Activated T-helper 17 cell treated with anti-CD3 and anti-CD28 coated beads, Interleukin-2, amount 50 U/mL, for 72 hours (primary cell): ENCODE measurements at places on chromosomes 2 and 18.

DNA sequence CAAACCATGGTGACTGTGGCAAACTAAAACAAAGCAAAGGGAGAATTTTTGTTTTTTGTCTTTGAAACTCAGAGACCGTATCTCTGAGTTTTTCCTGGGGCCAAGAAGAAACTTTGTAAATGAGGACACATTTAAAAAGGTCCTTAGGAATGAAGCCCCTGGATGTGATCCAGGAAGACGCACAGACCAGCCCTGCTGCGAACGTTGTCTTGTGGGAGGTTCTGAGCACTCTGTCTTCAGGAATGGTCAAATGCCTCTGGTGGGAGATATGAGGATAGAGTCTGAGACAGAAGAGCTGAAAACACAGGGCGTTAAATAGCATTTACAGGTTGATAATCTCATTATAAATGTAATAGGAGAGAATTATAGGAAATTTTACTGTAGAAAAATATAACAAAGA is 893.5 kb upstream of the KLHL29 start:
- ATAC-seq, result no peak

DNA sequence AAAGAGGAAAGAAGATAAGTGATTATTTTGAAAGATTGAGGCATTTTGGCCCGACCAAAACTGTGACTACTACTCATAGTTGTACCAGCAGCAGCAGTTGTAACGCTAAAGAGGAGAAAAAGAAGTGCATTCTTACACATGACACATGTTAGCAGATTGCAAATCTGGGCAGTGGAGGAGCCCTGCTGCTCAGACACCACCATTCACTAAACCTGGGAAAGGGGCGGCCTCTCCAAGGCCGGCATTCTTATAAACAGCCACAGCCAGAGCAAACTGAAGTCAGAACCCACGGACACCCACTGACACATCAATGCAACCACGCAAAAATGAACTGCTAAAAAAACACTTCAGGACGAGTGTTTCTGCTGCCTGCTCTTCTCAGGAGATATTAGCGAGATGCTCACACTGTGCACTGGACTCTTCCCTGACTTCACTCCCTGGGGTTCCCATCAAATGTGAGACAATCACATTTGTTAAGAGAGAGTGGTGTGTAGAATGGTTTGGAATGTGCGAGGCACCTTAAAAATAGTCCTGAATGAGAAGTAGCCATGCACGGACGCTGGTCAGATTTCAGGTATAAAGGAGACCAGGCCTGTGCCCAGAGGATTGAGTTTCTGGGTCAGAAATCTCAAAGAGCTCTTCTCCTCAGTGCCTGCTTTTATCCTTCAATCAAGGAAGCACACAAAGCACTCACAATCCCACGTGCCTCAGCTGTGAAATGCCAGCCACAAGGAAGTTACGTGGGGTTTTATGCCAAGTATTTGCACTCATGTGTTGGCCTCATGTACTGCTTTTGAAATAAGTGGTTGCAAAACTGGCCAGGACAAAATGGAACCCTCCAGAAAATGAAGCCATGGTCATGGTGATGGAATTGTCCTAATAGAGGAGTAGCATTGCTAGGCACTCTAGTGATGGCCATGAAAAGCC is 83.4 kb downstream of the MTCL1 start:
- ATAC-seq, result no peak

- ATAC-seq, result peak; percentile 100
These were observed 146.3 kb downstream of the RTN4 start for GRCh38 chr2:54903736-54904554.

- peak; percentile 98 for ATAC-seq
These were observed 166.3 kb upstream of the SERTAD2 start for GRCh38 chr2:64819774-64820688.

DNA sequence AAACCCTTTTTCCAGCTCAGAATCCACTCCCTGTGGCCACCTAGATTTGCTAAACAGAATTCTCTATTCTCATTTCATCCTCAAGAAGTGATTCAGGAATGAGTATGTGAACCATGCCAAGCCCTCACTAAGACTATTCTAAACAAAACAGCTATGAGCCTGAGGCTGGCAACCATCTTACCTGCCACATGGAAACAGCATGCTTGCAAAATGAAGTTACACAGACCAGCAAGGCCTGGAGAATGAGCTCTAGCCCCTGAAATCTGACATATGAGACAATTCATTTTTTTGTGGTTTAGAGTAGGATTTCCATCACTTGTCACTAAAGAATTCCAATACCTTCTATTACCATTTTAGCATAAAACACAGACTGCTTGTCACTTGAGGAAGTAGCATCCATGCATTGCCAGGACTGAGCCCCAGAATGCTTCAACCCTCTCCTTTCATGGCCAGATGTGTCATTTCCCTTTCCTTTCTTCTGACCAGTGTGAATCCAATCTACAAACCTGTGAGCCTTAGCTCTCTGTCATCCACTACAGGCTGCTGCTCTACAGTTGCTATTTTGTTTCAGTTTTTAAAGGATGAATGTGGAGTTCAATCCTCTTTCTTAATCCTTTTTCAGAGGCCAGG is 744.3 kb upstream of the ACVR2A start:
- ATAC-seq, result no peak

GRCh38 chr2:158131483-158131912 is 29.8 kb downstream of the UPP2 start:
- no peak for ATAC-seq

- ATAC-seq, result no peak
These were observed 3.5 kb downstream of the GULP1 start for GRCh38 chr2:188295067-188295685.

- ATAC-seq, result no peak
These were observed 81.3 kb upstream of the KYNU start for GRCh38 chr2:142796161-142796560.

DNA sequence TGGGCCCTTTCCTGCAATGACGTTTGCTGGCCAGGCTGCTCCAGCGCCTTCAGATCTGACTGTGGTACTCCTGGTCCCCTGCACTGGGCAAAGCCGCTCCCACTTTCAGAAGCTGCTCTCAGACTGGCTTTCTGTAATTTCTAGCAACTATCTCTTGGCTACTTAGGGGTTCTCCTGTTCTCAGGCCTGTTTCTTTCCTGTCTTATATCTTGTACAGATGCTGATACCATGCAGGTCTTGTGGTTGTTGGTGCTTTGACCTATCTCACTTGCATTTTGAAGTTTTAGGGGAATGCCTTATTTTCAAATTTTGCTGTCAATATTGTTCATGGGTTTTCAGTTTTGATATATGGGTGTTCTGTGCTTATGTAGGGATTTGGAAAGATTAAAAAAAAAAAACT is 145.8 kb downstream of the CLIP4 start:
- peak; percentile 71 for ATAC-seq

DNA sequence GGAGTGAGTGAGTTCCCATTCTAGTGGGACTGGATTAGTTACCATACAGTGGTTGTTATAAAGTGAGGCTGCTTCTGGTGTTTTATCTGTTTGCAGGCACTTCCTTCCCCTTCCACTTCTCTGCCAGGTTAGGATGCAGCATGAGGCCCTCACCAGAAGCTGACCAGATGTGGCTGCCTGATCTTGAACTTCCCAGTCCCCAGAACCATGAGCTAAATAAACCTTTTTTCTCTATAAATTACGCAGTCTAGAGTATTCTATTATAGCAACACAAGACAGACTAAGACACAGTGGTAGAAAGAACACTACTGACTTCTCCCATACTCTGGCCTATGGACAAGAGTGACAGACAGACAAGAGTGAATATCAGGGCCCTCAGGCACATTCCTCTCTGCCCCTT is 14.1 kb downstream of the LCT start:
- ATAC-seq, result no peak

DNA sequence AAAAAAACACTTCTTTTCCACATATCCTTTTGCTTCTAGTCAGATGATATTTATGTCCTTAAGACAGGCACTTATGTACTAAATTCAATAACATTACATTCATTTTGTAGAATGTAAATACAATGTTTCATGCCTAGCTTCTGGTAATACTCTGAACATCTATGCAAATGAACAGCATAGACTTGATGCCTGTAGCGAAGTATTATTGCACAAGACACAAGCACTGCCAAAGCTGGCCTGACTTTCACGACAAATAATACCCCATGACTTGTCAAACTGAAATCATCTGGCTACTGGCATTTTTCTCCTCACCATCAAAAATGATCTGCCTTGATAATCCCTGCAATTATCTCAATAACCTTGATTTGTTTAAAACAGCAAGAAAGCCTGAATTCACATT is 101.3 kb downstream of the L3MBTL4 start:
- no peak for ATAC-seq

DNA sequence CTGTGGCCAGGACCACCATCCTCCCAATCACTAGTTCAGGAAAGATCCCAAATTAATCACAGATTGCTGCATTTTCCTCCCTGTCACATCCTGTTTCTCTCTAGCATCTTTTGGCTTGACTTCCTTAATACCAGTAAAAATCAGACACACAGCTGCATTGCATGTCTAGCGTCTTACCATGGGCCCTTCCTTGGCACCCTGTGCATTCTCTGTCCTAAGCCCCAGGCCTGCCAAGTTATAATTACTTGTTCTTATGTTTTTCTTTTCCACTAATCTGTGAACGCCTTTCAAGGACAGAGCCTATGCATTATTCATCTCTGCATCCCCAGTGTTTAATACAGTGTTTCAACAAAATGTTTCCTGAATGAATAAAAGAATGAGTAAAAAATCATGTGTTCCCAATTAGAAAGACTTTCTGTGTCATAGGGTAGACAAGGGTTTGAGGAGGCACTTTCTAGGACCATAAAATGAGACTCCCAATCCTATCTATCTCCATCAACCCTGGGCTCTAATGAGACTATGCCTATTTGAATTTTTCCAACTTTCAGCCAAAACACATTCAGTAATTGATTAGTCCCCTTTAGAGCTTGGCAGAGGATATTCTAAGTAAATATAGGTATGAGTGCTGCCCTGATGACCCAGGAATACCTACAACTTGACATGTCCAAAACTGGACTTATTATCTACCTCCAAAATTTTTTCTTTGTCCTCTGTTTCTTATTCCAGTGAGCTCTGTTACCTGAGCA is 10.3 kb upstream of the NT5C1B start:
- no peak for ATAC-seq

DNA sequence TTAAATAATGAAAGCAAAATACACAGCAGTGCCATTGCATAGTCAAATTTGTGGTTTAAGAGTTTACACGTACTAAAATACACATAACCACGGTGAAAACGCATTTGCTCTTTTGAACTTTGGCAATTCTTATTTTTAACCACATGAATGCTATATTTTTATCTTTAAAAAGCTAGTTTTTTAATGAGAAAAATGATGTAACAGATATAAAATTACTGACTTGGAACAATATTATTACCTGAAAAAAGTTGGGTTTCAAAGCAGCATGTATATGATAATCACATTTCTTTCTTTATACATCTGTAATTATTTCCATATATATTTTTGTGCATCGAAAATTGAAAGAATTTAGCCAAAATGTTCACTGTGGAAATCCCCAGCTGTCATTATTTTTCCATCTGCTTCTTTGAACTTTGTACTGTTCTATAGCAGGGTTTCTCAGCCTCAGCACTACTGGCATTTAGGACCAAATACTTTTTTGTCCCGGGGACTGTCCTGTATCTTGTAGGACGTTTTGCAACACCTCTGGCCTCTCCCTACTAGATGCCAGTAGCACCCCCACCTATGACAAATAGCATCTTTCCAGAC is 75.9 kb upstream of the CAB39 start:
- peak; percentile 74 for ATAC-seq

GRCh38 chr2:230893841-230894781 is 29.4 kb downstream of the ITM2C start:
- ATAC-seq, result peak; percentile 71

DNA sequence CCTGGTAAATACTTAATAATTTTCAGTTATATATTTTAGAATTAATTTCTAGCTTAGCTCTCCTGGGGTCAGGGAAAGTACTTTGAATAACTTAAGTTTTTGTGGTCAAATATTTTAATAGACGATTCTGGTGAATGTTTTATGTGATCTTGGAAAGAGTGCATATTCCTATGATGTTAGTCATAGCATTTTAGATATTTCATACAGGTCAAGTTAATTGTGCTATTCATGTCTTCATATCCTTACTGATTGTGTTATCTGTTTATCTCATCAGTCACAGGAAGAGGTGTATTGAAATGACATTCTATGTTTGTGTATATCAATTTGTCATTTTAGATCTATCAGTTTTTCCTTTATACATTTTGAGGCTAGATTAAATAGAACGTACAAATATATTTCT is 576.2 kb downstream of the CPS1 start:
- no peak for ATAC-seq

GRCh38 chr2:233584210-233584609 is 17.6 kb upstream of the USP40 start:
- no peak for ATAC-seq
